ENCODE measurements at places on chromosomes 2 and 18. TPM values are rescaled to one million over a fixed set of nuclear protein-coding genes. Genes with fewer than 3 reads are reported as not detected.

Gene MERTK
- 9.7 TPM for total RNA-seq

DNA sequence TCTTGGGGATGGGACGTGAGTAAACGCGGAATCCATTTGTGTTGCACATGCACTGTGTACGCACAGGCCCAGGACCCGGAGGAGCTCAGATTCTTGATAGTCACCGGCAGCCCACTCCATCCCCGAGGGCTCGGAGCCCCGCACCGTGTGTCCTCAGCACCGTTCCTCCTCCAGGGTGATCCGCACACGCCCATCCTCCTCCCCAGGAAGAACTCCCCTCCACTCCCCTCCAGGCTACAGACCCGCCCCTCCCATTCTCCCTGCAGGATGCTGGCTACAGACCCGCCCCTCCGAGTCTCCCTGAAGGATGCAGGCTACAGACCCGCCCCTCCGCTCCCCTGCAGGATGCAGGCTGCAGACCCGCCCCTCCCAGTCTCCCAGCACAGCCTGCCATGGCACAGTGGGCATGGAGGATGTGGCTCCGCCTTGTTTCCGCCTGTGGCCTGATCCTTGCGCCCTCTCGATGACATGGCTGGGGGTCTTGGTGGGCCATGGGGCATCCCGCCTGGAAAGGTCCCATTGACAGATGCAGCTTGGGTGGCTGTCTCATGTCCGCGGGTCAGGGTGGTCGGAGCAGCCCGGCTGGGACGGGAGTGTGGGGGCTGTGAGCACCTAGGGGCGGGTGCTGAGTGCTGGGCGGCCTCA, 14.1 kb downstream of the CTDP1 start:
- no peak for DNase-seq

GRCh38 chr2:96265349-96265839, 403 bp downstream of the TMEM127 start:
- peak; percentile 92 for DNase-seq

GRCh38 chr2:223865124-223865523, 27.7 kb upstream of the AP1S3 start:
- no peak for DNase-seq

GRCh38 chr18:74513883-74514205, 17.7 kb downstream of the CNDP2 start:
- DNase-seq = peak; percentile 46

GRCh38 chr2:28499282-28499681, 3.4 kb downstream of the PLB1 start:
- DNase-seq = no peak

Gene GBX2
- not detected for total RNA-seq

Gene ABCG8
- total RNA-seq = not detected

DNA sequence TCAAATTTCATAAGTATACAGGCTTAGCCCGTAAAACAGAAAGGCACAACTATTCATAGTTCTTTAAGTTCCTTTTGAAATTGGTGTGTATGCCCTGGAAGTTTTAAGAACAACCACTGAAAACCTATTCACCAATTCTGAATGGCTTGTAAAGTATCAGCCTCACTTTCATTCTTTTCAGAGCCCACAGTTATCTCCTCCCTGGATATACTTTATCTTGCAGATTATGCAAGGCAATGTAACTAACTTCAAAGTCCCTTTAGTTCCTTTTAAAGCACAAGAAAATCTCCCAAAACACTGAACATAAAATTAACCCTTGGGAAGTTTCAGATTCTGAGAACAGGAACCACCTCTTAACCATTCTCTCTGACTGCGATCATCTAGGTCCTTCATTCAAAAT, 1.1 kb downstream of the STRN start:
- DNase-seq = no peak

DNA sequence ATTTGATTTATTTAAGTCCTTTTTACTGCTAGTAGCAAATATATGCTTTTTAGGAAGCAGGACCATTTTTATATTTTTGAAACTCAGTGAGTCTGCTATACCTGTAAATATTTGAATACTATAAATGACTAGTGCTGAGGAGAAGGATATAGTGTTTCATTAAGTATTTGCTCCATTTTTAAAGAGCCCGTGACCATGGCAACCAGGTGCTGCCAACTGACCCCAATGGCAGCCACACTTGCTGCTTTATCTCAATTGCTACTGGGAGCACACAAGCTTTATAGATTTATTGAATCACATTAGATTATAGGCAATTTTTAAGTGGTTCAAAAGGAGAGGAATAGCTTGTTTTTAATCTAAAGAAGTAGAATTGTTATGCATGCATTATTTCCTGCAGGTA, 142.0 kb downstream of the SCG2 start:
- DNase-seq = no peak

- DNase-seq = no peak
These were observed 730.3 kb downstream of the CNTNAP5 start for GRCh38 chr2:124755386-124755785.

GRCh38 chr2:134693359-134694330, 25.2 kb downstream of the TMEM163 start:
- DNase-seq = no peak

GRCh38 chr2:13698847-13699246, 933.7 kb upstream of the LRATD1 start:
- no peak for DNase-seq

- DNase-seq = no peak
These were observed 18.0 kb downstream of the COLEC11 start for GRCh38 chr2:3612639-3613523.

Gene MTIF2
- total RNA-seq = 14.5 TPM

- no peak for DNase-seq
These were observed 85.4 kb upstream of the EML6 start for GRCh38 chr2:54638103-54638502.

DNA sequence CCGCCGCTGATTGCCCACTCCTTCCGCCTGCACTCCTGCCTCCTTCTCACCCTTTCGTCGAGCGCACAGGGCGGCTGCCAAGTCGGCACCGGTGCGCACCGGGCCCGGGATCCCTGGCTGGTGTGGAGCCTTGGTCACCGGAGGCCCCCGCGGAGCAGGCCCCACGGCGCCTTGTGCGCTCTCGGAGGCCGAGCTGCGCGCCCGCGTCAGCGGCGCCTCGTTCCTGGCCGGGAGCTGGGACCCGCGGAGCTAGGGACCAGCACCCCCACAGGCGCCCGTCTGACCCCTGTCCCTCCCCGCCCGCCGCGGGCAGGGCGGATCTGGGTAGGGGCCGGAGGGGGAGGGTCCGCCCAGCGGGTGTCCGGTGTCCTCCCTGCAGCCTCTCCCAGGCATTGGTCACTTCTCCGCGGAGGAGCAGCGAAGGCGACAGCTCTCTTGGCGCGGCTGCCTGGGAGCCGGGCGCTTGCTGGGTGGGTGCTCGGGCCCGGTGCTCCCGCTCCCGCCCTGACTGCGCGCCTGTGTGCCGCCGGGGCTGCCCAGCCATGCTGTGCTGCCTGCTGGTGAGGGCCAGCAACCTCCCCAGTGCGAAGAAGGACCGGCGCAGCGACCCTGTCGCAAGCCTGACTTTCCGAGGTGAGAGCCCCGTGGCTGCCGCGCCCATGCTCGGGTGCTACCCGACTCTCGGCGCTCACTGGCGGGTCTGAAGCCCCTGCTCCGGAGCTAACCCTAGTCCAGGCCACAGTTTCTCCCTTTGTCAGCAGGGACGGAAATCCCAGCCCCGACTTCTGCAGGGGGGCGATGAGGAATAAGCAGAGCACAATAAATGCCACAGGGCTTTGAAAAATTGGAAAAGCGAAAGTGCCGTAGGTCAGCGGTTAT, 13.2 kb downstream of the DYSF start:
- no peak for DNase-seq

Gene RPRD1A
- total RNA-seq = 55.9 TPM

DNA sequence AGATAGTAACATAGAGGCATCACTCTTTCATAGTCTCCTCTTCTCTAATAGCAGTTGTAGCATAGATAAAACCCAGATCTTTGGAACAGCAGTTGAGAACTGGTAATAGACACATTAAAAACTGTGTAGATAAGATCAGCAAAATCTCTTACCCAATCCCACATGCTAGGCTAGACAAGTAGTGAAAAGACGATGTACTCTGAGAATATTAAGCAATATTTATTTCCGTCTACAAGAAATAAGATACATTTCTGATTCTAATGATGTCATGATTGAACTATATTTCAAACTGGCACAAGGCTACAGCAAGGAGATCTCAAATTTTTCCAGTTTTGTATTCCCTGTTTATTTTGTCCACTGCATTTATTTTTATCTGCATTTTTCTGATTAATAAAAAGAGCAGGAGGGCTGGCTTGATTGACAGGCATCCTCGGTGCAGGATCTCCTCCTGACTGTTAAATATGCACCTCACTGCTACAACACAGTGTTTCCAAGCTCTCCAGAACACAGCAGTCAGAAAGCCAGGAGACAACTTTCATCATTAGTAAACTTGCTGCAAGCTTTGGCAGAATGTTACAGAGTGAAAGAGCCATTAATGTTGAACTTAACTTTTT, 73.3 kb upstream of the ATIC start:
- DNase-seq = no peak

GRCh38 chr2:64204703-64205102, 60.5 kb upstream of the PELI1 start:
- no peak for DNase-seq

DNA sequence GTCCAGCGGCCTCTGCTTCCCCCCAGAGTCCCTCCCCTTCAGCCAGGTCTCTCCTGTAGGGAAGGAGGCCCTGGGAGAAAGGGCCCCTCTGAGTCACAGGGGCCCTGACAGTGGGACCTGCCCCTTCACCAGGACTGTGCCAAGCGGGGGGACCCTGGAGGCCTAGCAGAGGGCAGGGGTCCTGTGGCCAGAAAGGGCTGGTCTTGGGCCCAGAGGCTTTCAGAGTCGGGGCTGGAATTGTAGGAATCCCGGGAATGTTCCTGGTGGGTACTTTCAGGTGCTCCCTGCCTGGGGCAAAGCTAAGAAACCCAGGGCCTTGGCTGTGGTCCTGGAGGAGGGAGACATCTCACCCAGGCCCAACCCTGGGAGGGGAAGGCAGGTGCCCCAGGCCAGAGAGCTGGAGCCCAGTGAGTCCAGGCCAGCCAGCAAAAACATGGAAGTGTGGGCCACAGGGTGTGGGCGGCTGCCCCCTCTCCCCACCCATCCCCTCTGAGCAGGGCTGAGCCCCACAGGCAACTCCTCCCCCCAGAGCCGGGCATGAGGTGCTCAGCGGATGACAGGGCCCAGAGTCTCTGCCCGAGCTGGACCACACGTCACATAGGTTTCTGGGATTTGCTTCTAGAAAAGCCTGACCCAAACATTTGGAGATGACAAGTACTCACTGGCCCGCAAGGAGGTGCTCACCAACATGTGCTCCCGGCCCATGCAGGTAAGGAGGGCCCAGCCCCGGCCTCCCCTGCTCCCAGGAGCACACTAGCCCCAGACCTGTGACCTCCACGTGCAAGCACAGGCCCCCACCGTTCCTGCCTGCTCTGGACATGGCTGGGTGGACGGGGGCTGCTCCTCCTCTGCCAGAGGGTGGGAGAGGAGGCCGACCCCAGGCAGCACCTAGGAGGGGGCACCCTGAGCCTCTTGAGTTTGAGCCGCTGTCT, 48.2 kb upstream of the ALPP start:
- no peak for DNase-seq

Gene HJURP
- 3.8 TPM for total RNA-seq

Gene GPAT2
- 1.2 TPM for total RNA-seq

Gene STK36
- 21.1 TPM for total RNA-seq

- no peak for DNase-seq
These were observed 53.5 kb downstream of the C18orf63 start for GRCh38 chr18:74368901-74369705.

Gene BCL11A
- total RNA-seq = 80.1 TPM

DNA sequence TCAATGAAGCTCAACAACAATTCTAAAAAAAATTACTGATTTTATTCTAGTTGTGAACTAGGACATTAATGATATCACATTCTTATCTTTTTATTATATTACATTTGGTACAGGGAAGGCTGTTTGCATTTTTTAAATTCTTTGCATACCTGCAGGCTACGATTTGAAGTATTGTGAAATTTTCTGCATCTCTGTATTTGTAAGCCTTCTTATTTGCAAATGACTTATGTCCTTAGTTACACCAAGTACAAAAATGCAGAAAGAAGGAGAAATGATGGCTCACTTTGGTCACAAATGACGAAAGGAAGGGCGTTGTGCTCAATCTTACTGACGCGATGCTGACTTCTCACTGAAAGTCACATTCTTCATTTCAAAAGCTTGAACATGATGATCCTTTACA, 227.5 kb upstream of the SOX11 start:
- no peak for DNase-seq

Gene RTP5
- 0.23 TPM for total RNA-seq

- no peak for DNase-seq
These were observed 1201.8 kb upstream of the ZEB2 start for GRCh38 chr2:145721681-145722080.

Gene ALPI
- not detected for total RNA-seq

DNA sequence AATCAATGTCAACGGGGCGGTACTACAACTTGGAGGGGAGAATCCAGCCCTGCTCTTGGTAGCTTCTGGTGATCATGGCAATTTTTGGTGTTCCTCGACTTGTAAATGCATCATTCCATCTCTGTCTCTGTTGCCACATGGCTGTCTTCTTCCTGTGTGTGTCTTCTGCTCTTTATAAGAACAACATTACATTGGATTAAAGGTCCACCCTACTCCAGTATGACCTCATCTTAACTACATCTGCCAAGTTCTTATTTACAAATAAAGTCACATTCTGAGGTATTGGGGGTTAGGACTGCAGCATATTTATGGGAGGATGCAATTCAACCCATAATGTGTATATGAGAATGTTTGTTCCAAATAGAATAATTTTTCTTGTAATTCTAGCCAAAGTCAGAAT, 28.8 kb upstream of the FIGN start:
- no peak for DNase-seq
